NCI-H2029 treated with DMSO at 0.1 percent for 48 hours (cell line): ENCODE measurements at places on chromosomes 5 and 9.

DNA sequence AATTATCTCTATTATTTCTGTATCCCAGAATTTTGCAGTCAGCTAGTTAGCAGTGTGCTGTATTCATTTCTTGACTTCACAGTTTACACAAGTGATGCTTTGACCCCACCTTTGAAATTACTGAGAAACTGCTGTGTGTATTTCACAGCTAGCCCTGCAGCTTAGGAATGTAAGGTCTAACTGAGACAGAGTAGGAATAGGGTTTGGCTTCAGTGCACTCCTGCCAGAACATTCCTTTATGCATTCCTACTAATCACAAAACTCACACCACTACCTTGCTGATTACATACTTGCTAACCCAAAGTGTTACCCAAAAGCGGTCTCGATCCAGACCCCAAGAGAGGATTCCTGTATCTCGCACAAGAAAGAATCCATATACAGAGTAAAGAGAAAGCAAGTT, 551.8 kb downstream of the CDH9 start:
- DNase-seq: no peak

DNA sequence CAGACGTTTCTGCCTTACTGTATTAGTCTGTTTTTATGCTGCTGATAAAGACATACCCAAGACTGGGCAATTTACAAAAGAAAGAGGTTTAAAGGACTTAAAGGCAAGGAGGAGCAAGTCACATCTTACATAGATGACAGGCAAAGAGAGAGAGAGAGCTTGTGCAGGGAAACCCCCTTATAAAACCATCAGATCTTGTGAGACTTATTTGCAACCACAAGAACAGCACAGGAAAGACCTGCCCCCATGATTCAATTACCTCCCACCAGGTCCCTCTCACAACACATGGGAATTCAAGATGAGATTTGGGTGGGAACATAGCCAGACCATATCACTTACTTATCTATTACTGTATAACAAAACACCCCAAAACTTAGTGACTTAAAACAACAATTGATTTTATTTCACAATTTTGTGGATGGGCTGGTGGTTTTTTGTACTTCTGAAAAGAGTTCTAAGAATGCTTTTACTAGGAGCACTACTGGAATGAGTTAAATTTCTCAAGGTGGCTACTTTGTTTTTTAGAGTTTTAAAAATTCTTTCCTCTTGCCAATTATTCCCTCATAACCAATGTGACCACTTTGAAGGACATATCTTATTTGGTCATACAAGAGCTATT, 10.3 kb downstream of the RUSC2 start:
- no peak for DNase-seq

DNA sequence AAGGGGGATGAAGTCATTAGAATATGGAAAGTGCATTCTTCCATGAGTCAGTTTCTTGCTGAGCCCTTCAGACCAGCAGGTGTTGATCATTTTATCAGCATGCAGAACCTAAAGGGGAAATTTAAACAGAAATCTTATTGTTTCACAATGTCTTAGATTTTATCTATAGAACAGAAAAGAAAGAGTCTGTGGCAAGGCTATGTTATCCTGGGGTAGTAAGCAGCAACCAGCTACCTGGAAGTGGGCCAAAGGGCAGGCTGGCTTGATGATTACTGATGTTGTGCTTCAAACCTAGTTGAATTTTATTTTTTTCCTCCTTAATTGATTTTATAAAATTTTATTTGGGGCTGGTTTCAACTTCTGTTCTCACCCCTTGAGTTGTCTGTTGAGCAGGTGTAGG, 101.5 kb downstream of the LRRC70 start:
- no peak for DNase-seq

DNA sequence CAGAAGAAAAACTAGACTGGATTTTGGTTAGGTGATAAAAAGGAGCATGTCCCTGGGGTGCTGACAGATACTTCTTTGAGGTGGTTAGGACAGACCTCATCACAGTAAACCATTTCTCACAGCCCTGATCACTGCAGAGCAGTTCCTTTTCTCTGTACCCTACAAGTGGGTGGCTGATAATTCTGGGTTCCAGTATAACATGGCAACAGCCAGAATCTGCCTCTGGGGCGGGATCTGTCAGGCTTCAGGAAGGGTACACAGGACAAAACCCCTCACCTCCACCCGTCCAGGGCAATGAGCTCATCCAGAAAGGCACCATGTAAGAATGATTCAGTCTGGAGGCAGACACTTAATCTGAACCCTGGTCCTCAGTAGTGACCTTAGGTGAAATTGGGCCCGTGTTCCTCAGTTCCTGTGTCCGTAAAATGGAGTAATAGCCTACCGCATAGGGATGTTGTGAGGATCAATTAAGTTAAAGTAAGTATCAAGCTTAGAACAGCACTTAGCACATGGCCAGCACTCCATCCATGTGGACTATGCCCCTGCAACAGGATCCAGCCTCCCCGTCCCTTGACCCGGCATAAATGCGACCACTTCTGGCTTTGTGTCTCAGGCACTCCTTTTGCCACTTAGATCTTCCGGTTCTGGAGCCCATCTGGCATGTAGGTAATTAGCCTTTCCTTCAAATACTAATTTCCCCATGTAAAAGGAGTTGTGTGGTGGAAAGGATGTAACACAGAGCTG, 129.2 kb downstream of the LHFPL2 start:
- DNase-seq: no peak

DNA sequence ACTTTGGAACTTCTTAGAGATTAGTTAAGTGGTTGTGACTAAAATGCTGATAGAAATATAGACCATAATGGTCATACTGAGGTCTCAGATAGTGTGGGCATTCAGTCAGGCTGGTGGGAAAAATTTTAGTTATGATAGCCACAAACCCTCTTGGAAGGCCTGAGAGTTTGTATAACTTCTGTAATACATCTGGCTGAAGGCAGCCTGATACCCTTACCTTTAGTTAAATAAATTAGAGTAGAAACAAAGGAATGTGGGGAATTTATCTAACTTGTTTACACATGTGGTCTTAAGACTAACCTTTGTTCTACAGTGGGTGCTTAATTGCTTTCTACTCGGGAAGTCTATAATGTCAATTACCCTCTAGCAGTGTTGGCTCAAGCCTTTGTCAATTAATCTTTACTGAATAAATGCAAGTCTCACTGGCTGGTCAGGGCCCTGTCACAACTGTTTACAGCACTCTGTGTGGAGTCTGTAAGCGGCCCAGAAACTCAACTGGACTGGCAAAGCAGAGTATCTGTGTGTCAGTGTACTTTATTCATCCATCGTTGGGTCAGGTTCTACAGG, 184.0 kb downstream of the FBXO4 start:
- DNase-seq: no peak

- DNase-seq: no peak
Measured at GRCh38 chr9:90987566-90987965, 185.9 kb downstream of the SYK start.

- no peak for DNase-seq
Measured at GRCh38 chr9:34663303-34663605, 797 bp upstream of the CCL27 start.

- no peak for DNase-seq
Measured at GRCh38 chr5:55917402-55918086, 66.4 kb downstream of the IL31RA start.

DNA sequence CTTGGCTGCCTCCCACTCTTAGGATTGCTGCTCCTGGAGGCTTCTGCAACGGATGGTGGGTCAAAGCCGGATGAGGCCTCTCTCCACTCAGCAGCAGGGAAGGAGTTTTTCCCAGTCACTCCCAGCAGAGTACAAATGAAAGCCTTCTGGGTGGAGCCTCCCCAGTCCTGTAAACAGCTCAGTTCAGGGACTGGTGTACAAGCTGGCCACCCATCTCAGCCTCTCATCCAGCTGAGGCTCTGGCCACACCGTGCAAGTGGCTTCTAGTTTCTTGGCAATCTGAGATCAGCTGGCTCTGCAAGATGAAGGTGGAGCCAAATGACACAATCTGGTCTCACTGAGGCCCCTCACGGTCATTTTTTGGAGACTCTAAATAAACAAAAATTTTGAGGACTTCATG, 10.0 kb downstream of the GPX3 start:
- DNase-seq: no peak

- DNase-seq: no peak
Measured at GRCh38 chr5:171648279-171649074, 137.1 kb upstream of the SMIM23 start.

GRCh38 chr9:133202688-133203453, 6.2 kb downstream of the OBP2B start:
- no peak for DNase-seq

GRCh38 chr5:41600731-41601130, 90.3 kb upstream of the PLCXD3 start:
- DNase-seq: no peak

DNA sequence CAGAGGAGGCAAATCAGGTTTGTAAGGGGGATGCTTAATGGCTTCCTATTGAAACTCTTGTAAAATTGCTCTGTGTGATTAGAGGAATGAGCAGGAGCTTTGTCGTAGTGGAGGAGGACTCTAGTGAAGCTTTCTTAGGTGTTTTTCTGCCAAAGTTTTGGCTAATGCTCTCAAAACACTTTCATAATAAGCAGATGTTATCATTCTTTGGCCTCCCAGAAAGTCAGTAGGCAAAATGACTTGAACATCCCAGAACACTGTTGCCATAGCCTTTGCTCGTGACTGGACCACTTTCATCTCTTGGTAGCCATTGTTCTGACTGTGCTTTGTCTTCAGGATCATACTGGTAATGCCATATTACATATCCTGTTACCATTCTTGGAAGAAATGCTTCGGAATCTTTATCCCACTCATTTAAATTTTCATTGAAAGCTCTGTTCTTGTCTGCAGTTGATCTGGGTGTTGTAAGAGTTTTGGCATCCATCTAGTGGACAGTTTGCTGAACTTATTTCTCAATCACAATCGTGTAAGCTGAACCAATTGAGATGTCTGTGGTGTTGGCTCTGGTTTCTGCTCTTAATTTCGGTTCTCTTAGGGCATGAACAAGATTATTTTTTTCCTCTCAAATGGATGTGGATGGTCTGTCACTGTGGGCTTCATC, 187.6 kb downstream of the COMMD10 start:
- no peak for DNase-seq

GRCh38 chr5:36418152-36418979, 116.7 kb upstream of the RANBP3L start:
- DNase-seq: no peak

GRCh38 chr5:92206681-92207080, 823.6 kb upstream of the ARRDC3 start:
- DNase-seq: no peak

DNA sequence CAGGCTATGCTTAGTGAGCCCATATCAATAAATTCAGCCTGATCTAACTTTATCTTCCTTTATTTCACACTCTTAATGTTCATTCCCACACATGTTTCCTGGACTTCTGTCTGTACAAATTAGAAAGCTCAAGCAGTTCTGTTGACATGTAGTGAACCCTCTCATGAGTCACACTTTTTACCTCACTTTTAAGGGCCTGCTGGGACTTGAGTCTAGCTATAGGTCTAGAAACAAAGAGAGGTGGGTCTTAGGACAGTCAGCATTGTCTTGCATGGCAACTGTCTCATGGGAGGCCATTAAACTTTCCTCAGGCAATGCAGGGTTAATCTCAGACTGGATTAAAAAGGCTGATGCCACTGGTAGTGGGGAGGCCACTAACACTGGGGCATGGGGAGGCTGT, 8.6 kb upstream of the CCNH start:
- DNase-seq: no peak

- DNase-seq: no peak
Measured at GRCh38 chr9:83622433-83622938, 457 bp upstream of the IDNK start.
